ENCODE measurements at places on chromosomes 13 and 19.

- no peak for DNase-seq
Measured at GRCh38 chr13:109204657-109205056, 575.2 kb downstream of the MYO16 start.

GRCh38 chr19:38959618-38960017, 15.9 kb downstream of the FBXO17 start:
- DNase-seq = no peak

DNA sequence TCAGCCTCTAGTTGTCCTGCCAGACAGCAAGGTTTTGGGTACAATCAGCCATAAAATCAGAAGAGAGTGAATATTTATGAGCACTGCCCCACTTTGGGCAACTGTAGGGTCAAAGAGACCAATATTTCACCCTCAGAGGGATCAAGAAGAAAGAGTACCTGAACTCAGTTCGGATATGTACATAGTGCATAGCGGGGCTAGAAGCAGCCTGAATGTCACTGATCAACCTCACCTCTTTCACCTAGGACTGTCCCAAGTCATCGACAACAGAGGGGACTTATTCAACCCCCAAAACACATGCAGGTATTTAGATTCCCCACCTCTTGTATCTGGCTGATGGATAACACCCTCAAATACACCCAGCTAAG, 446.9 kb downstream of the COG6 start:
- no peak for DNase-seq

- DNase-seq = no peak
Measured at GRCh38 chr13:44726214-44726613, 150.1 kb upstream of the TSC22D1 start.

- no peak for DNase-seq
Measured at GRCh38 chr13:113816254-113816929, 47.5 kb downstream of the GAS6 start.

DNA sequence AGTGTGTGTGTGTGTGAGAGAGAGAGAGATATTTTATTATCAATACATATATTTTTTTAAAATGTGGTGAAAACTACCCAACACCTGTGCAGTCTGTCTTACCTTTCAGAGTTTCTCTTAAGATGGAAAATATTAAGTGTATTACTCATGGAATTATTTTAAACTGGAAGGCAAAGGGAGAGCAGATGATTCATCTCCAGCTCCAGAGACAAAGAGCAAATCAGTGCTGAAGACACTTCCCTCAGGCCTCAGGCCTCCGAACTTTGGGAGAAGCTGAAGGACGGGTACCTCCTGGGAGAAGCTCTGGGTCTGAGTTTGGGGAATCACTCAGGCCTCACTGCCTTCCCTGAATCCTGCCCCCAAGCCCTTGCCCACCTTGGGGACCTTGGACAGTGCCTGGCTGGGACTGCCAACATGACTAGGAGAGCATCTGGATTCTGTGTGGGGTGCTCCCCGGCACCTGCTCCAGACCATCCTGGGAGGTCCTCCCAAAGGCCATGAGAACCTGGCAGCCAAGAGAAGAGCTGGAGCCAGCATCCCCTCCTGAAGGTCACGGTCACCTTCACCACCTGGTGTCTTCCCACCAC, 170.4 kb upstream of the UBL3 start:
- DNase-seq = no peak

- DNase-seq = no peak
Measured at GRCh38 chr13:80906860-80907259, 565.9 kb upstream of the SPRY2 start.

- peak; percentile 5 for DNase-seq
Measured at GRCh38 chr13:95003019-95003813, 290.9 kb upstream of the SOX21 start.

GRCh38 chr19:5958074-5958850, 19.7 kb downstream of the RANBP3 start:
- DNase-seq = no peak

DNA sequence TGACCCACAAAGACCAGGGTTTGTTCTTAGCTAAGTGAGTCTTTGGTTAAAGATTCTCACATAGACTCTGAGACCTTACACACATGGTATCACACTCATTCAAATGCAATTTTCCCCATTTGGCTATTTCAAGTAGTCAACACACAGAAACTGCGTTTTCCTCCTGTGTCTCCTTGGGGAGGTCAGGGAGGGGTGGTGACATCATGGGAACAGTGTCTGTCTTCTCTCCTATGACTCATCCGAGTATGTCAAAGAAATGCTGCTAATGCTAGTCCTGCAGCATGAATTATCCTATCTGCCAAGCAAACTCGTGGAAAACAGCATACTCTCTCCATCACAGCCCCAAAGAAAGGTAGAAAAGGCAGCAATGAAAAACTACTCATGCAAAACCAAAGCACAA, 100.2 kb downstream of the ENOX1 start:
- peak; percentile 8 for DNase-seq

- no peak for DNase-seq
Measured at GRCh38 chr19:14804765-14805164, 26.4 kb upstream of the ADGRE2 start.

DNA sequence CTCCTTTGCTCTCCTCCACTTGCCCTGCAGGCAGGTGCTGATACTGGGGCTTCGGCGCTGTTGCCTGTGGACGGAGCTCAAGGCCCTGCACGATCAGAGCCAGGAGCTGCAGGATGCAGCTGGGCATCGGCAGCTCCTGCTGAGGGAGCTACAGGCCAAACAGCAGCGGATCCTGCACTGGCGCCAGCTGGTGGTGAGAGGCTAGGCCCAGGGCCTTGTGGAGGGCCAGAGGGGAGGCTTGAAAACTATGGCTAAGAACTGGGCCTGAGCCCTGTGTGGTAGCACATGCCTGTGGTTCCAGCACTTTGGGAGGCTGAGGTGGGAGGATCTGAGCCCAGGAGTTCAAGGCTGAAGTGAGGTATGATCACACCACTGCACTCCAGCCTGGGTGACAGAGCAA, 6.3 kb downstream of the HAUS5 start:
- no peak for DNase-seq

DNA sequence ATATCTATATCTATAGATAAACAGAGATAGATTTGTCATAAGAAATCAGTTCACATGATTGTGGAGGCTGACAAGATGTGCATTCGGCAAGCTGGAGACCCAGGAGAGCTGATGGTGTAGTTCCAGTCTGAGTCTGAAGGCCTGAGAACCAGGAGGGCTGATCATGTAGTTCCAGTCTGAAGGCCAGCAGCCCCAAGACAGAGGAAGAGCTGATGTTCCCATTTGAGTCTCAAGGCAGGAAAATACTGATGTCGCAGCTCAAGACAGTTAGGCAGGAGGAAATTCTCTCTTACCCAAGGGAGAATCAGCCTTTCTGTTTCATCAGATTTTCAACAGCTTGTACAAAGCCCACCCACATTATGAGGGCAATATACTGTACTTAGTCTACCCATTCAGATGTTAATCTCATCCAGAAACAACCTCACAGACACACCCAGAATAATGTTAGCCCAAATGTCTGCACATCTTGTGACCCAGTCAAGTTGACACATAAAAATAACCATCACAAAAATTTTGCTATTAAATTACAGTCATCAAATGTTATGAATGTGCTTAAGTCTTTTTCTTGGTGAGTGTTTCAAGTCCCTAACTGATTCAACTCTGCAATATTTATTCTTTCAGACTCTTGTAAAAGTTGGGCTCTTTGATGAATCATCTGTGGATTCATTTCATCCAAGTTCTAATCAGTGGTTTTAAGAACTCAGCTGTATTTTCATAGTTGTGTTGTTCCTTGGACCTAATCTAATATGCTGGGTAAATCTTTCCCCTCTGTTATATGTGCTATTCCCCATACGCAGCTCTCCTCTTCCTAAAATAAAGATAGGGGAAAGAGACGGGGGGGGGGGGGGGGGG, 22.7 kb upstream of the LRCH1 start:
- DNase-seq = no peak

DNA sequence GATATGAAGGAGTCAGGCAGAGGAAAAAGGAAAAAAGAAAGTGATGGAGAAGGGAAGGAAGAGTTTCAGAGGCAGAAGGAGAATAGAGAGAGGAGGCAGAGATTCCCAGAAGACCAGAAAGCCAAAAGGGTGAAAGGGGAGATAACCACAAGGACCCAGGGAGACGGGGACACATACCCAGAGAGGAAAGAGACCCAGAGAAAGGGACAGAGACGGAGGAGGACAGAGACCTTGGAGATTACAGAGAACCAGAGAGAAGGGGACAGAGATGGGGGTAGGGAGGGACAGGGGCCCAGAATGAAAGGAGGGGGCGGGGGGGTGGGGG, 1.4 kb downstream of the PTH2 start:
- DNase-seq = no peak

DNA sequence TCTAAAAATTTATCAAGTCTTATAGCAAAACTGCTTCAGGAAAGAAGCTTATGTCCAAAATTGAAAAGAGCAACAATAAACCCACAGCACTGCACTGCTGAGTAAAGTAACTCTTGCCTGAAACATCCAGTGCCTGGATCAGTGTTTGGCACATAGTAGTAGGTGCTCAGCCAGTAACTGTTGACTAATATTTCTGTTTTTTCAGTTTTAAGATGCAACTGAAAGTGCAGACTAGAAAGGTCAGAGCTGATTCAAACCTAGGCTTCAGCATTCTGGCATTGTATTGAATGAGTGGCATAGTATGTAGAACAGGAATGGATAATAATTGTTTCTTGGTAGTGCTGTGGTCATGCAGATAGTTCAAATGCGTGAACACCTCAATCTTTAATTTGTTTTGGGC, 67.6 kb downstream of the UBL3 start:
- DNase-seq = no peak

- DNase-seq = no peak
Measured at GRCh38 chr19:35911790-35912189, 3.7 kb upstream of the TYROBP start.

DNA sequence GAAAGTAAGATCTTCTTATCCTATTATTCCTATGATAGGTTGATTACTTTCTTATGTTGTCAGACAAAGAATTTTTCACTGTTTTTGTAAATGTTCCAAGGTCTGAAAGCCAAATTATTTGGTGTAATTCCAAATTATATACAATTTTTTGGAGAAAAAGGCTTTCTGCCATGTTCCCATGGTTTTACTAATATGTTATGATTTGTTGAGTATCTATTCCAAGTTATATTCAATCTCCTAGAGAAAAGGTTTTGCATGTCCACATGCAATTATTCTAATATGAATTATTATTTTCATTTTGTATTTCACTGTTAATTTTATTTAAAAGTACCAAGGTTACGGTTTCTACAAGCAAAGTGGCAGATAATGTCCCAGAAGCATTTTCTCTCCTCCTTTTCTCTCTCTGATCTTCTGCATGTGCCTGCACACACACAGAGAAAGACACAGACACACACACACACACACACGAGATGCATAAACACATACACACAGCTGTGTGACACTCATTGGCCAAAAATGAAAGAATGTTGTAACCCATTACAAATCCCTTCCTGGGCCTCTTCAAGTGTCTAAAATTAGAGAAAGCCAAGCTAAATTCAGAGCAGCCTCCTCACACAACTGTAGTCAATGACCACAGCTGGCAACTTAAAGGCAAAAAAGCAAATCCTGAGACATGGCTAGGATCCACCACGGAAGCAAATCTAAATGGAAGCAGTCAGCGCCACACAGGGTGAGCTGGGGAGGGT, 621.0 kb downstream of the EFNB2 start:
- DNase-seq = no peak

DNA sequence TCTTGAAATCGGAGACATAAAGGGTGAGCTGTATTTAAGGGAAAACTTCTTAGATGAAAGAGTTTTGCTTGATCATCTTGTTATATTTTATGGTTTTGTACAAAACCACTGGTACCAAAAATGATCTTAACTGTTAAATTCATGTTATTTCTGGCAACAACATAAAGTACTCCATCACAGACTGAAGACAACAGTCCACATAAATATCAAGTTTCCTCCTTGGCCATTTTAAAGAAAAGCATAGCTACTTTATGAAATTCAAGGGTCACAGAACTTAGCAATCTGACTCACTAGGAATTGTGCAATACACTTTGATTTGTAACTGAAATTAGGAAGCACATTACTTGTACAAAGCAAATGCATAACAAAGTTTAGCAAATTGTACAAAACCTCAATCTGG, 66.3 kb downstream of the TBC1D4 start:
- peak; percentile 10 for DNase-seq

DNA sequence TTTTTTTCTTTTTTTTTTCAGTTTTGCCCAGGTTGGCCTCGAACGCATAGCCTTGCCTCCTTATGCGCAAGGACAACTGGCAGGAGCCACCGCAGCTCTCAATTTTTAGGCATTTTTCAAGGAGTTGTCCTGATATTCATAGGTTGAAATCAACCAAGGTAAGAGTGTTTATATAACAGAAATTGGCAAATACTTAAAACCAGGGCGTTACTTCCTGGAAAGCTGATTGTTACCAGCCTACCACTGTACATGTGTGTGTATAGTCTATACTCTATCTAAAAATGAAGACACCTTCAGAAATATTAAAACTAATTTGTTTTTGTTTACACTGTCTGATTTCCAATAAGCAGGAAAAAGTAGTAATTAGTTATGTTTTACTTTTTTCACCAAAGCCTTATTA, 39.2 kb downstream of the GPC6 start:
- DNase-seq = no peak

DNA sequence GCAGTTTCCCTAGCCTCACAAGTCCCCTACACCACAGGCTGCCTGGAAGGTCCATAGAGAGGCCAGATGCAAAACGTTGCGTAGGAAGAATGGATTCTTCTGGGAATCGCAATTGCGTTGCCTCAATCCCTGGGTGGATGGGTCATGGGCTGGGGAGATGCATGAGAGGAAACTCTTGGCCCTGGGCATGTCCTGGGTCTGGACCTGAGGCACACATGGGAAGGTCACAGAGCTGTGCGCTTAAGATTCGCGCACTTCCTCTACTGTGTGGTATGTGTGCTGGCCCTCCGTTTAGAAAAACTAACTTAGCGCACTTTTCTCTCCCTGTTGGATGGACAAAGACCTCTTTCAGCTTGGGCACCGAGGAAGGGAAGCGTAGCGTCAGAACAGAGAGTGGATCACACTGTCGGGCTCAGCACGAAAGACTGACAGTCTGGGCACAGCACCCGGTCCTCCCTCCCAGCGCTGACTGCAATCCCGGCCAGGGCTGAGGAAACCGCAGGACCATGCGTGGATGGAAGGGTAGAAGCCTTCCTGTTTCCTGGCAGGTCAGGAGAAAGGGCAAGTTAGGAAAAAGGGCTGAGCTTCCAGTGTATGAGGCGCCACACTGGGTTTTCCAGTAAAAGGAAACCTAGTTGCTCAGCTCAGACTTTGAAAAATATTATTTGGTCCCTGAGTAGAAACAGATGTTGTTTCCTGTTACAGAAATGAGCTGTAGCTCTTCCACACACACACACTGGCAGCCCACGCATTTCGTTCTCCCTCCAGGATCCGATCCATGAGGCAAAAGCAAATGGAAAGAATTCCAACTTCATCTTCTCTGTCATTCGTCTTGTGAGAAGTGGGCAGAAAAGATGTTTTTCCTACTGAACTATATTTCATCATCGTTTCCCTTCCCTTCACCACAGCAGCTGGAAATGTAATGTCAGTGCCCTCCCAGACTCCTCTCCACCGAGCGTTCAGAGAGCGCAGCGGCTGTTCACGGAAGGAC, 86.0 kb downstream of the ING1 start:
- DNase-seq = no peak
